B cell (primary cell): ENCODE measurements at places on chromosomes 6 and 20. TPM values are rescaled to one million over a fixed set of nuclear protein-coding genes. Genes with fewer than 3 reads are reported as not detected.
A peak's percentile ranks its signal among the peaks of the same experiment; 100 is the strongest.

- DNase-seq, result peak; percentile 56
These were observed 41.1 kb upstream of the OSTM1 start for GRCh38 chr6:108115598-108116058.

DNA sequence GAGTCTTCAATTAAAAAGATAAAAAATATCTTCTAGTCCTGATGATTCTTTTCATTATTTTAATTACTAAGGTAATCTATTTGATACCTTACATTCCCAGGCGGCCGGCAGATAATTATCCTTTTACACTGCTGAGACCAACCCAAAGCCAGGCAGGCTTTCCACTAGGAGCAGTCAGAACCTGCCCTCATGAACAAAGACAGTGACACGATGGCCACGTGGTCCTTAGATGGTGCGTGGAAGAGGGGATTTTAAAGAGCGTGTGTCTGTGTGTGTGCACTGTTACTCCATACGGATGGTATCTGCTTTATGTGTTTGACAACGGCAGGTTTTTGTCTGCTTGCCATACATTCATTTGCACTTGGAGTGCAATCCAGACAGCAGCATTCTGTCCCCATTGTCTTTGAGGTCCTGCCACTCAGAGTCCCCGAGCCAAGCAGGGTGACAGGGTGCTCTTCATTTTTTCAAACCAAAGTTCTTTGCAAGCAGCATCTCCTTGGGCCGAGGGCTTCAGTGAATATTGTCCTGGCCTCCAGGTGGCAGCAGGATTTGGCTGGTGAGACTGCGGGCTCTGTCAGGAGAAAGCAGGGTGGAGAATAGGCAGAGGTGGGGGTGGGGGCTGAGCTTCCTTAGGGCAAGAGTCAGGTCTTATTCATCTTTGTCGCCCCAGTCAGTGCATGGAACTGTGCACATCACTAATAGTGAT, 260.5 kb downstream of the NRN1 start:
- no peak for DNase-seq

GRCh38 chr6:89873721-89874120, 20.5 kb upstream of the GJA10 start:
- no peak for DNase-seq

- no peak for DNase-seq
These were observed 19.2 kb downstream of the PDE7B start for GRCh38 chr6:135870722-135871121.

- DNase-seq, result no peak
These were observed 33.2 kb upstream of the RPS6KA2 start for GRCh38 chr6:166660157-166660688.

DNA sequence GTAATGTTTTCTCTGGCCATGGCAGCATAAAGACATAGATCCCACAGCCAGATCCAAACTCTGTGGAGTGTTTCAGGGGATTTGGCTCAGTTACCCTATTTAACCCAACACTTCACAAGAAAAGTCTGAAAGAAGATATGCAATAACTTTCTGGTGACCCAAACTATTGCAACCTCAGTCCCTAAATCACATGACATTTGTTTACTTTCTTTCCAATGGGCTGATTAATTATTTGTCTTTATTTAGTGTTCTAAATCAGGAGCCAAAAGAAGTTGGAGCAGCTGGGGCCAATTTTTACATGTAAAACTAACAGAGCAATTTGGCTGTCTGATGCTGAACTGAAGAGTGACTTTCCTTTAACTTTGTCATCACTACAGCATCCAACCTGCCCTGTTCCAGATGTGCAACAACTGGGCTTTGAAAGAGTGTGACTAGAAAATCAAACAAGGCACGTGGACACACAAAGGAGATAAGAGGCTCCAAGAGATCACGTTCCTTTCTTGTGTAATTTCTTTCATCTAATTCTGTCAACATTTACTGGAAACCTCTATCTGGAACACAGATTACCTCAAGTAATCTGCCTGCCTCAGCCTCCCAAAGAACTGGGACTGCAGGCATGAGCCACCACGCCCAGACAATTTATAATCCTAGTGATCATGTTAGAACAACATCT, 90.8 kb downstream of the TRMT11 start:
- no peak for DNase-seq

Gene RAMACL
- polyA plus RNA-seq, result 0.14 TPM in 1 of 2 replicates, not detected in the other

Gene GPLD1
- polyA plus RNA-seq, result 1.6 and 1.9 TPM in 2 replicates

Gene VGLL2
- polyA plus RNA-seq, result not detected in 2 replicates

DNA sequence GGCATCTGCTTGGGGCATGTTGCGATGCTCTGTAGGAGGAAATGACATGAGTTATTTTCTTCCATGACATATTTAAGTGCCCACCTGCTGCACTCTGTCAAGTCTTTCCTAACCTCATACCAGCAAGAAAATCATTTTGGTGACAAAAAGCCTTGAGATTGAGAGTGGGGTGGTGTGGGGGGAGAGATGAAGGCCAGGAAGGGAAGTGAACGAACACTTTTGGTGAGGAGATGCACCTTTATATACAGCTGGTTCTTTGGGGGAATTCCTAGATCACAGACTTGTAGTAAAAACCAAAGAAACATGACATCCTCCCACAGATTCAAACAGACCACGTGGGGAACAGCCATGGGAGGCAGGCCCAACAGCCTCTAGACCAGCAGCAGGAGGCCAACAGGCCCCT, 26.1 kb downstream of the NCOA5 start:
- DNase-seq, result no peak

GRCh38 chr6:120871416-120872261, 462.6 kb downstream of the TBC1D32 start:
- no peak for DNase-seq

- no peak for DNase-seq
These were observed 6.2 kb downstream of the PCNA start for GRCh38 chr20:5113615-5113986.

GRCh38 chr6:169841251-169841650, 89.8 kb downstream of the ERMARD start:
- no peak for DNase-seq

GRCh38 chr6:167913699-167914098, 83.8 kb upstream of the KIF25 start:
- DNase-seq, result no peak

DNA sequence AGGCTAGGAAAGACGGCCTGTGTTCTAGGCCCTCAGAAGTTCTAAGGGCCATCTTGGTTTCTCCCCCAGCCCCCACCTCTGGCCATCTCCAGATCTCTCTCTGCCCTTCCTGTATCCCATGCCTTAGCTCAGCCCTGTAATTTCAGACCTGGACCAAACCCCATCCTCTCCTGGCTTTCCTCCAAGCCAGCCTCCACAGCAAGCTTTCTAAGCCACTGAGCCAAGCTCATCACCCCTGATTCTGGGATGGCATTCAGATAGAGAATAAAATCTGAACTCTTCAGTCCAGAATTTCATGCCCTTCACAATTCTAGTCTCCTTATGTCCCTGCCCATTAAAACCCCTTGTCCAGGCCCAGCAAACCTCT, 18.9 kb upstream of the CCM2L start:
- DNase-seq, result no peak

Gene BPIFA1
- not detected in 2 replicates for polyA plus RNA-seq

DNA sequence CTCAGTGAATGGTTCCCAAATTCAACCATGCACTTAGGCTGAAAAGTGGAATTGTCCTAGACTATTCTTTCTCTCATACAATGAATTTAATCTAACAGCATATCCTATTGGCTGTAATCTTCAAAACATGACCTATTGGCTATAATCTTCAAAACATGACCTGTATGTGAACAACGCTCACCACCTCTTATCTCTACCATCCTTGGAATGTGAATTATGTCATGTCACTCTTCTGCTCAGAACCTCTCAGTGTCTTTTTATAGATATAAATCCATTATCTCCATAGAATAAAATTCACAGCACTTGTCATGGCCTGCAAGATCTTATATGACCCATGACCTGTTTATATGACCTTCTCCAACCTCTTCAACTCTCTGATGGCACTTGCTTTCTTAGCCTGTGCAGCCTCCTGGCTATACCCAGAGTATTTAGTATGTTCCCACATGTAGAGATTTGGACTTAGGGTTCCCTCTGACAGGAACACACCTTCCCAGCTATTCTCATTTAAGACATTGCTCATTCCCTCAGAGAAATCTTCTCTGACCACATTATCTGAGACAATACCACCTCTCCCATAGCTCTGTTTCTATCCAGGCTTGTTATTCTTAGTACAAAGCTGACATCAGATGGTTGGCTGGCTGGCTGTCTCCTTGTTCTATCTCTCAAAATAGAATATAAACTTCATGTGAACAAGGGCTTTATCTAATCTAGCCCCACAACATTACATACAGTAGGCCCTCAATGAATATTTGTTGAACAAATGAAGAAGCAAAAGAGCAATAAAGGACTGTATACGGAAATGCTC, 275.0 kb upstream of the PREP start:
- DNase-seq, result no peak

- no peak for DNase-seq
These were observed 120.8 kb downstream of the MAP7 start for GRCh38 chr6:136429264-136430065.

DNA sequence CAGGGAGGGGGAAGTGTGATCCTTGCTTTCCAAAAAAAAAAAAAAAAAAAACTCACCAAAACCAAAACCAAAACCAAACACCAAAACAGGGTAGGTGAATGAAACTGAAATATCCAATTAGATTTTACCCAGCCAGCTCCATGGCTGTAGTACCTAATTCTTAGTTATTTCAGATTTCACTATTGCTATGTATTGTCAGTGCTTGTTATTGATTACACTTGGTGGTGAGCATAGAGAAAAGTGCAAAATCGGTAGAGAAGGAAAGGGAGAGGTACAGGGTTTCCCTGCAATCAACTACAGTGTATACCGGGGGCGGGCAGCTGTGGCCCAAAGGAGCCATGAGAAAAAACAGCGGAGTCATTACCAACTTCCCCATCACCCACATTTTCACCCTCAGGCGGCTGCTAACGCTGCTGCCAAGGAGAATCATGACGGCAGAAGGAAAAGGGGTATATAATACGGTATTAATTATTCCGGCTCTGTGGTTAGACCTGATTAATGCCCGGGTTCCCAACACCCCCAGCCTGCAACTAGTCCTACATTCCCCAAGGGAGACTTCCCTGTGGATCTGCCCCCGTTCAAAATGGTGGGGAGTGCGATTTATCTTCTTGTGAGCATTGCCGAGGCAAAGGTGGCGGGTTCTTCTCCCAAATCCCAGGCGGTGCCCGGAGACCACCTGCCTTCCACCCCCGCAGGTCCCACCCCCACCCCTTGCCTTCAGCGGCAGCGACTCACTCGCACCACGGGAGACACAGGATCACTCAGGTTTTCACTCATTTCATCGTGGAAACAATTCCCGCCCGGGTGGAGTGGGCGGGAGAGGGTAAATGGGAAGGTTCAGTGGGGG, at the start of gene C6orf62:
TSS of gene C6orf62 (minus strand) at position 30 of the 847 bp plus-strand sequence. CDS start 486 bp downstream, outside the sequence.
- DNase-seq, result peak; percentile 77

- DNase-seq, result no peak
These were observed 178.4 kb upstream of the EYA4 start for GRCh38 chr6:133062696-133063306.

DNA sequence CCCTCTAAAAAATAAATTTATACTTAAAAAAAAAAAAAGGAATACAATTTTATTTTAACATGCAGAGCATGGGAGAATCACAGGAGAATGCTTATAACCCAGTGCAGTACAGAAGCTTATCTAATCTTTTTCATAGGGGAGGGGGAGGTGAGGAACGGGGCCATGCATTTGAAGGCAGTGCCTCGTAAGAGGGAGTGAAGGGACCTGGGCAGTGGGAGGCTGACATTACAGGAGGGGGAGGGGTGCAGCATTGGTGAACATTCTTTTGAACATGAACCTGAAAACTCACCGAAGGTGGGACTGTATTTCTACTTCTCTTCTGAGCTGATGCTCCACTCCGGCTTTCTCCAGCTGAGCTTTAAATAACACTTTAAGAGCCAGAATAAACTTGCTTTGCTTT, 9.3 kb downstream of the AURKA start:
- DNase-seq, result no peak

- DNase-seq, result no peak
These were observed 26.3 kb upstream of the FYN start for GRCh38 chr6:111899531-111899930.

Gene TCFL5
- polyA plus RNA-seq, result 2.0 and 2.6 TPM in 2 replicates

- DNase-seq, result peak; percentile 9
These were observed 4.7 kb downstream of the PTK6 start for GRCh38 chr20:63532449-63532971.

GRCh38 chr6:22248513-22249308, 48.1 kb downstream of the PRL start:
- no peak for DNase-seq

GRCh38 chr6:20599302-20600051, 65.2 kb downstream of the CDKAL1 start:
- DNase-seq, result no peak

DNA sequence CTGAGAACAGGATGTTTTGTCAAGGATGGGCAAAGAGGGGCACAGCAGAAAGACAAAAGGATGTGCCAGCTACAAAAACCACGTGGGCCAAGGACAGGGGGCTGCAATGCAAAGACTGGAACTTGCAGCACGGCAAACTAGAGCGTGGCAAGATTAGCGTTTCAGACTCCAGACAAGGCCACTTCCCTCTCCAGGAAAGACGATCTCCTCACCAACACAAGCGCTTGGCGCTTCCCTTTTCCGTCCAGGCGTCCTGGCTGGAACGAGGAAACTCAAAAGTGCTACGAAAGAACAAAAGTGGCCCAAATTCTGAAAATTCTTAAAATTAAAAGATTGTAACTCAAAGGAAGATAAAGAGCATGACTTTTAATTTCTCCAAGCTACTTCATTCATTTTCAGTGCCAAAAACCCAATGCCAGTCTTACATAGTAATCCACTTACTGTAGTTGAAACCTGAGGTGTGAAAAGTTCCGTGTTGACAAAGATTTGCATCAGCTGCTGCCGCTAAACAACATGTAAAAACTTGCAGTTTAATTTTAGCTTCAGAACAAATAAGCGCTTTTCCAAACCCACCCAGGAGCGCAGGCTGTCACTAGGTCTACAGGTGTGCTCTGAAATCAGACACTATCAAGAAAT, 207.1 kb upstream of the RREB1 start:
- DNase-seq, result no peak

DNA sequence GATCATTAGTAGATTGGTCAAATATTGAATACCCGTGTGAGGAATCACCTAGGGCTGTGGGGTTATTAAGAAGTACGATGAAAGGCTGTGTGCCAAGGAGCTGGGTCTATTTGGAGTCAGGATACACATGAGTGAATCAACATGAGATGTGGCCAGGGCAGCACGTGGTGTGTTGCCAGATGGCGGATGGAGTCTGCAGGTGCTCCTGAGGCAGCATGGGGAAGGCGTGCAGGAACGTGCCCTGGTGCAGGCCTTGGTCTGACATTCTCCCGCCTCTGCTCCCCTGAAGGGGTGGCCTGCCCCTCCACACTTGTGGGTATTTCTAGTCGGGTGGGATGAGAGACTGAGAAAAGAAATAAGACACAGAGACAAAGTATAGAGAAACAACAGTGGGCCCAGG, 39.0 kb upstream of the SLC22A1 start:
- DNase-seq, result no peak

Gene SIRPD
- not detected in 2 replicates for polyA plus RNA-seq

DNA sequence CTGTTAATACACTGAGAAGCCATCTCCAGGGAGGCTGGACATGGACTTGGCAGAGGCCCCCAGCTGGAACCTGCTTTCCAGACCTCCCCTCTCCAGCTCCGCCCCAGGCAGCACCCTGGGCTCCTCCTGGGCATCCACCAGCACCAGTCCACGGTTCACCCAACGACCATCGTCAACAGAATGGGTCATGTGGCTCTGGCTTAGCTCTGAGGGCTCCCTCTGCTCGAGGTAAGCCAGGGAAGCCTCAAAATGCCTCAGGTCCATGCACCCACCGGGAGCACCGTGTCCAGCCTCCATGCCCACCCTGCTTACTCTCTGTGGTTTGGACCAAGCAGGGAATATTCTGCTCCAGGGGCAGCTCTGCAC, 40.5 kb downstream of the WDR27 start:
- no peak for DNase-seq

GRCh38 chr6:19812512-19813119, 24.6 kb upstream of the ID4 start:
- DNase-seq, result no peak
